ENCODE measurements at places on chromosomes 5 and 9.

- DNase-seq = no peak
Observed at GRCh38 chr9:21825637-21826036, 23.2 kb downstream of the MTAP start.

DNA sequence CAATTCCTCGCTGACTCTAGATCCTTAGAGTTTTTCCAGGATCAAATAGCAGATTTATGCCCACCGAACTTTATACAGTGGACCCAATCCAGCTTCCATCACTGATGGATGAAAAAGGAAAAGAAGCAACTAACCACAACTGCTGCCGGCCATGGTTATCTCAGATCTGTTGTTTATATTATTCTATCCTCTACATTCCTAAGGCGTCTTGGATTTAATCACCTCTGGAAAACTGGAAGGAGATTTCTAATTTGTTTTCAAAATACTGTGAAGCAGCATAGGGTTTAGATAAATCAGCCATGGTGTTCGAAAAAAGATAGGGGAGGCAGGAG is 663 bp upstream of the ZNF366 start:
- DNase-seq = no peak

GRCh38 chr9:68546596-68547390 is 6.1 kb upstream of the TMEM252 start:
- no peak for DNase-seq

DNA sequence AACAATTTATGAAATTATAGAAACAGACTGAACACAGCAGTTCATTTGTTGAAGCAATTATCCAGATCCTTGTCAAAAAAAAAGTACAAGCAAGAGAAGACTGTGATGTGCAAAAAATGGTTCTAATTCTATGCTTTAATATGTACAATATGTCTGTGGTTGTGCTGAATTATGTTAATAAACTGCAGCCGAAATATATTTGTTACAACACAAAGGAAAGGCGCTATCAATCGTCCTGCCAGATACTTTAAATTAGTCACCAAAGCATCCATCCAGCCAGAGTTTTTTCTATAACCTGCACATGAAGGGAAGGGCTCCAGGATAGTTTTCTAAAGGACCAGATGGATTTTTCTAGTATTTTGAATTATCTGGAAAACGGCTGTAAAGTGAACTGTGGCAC is 259.5 kb downstream of the BNC2 start:
- no peak for DNase-seq

- no peak for DNase-seq
Observed at GRCh38 chr9:33815781-33816180, 1.2 kb upstream of the UBE2R2 start.

DNA sequence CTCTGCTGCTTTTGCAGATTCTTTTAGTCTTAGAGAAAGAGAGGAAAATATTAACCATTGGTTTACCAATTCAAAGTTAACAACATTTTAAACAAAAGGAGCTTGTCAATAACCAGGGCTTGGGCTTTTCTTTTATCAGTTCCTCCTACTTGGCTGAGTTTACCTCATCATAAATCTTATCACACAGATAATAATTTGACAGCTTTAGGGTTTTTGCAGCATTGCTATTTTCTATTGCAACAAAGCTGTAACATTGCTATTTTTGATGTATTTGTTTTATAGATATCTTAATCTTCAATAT is 9.8 kb upstream of the ABL1 start:
- DNase-seq = no peak

GRCh38 chr5:134124289-134125038 is 10.0 kb downstream of the TCF7 start:
- no peak for DNase-seq

- no peak for DNase-seq
Observed at GRCh38 chr5:73296772-73297171, 123.8 kb downstream of the TMEM174 start.

- no peak for DNase-seq
Observed at GRCh38 chr5:8436924-8437323, 568.0 kb downstream of the MTRR start.

- no peak for DNase-seq
Observed at GRCh38 chr5:1325191-1325741, 19.6 kb downstream of the CLPTM1L start.

DNA sequence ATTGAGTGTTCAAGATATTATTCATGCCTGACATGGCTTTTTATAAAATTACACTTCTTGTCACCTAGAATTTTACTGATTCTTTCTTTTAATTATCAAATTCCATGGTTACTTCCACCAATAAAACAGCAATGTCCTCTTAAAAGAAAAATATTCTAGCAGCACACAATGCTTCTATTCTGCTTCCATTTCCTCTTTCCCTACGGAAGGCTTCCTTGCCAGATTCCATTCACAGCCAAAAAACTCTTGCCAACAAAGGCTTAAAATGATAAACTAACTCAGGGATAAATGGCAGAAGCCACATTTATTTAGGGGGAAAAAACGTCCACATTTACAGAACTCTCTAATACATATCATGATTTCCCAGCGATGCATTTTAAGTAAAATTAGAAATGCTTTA is 111.6 kb downstream of the CTNND2 start:
- DNase-seq = no peak

DNA sequence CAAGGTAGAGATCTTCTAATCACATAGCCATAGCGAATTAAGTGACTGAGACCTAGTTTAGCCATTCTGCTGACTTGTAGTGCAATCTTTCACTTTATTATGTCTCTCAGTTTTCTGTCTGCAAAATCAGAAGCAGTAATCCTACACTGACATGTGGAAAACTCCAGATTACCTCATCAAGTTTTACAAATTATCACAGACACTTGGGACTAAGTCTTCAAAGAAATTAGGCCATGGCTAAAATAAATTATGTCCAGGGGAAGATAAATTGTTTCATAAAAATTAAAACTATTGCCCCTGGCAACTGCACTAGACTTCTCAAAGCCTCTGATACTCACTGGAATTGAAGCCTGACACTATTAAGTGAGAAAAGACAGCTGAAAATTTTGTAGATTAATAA is 129.9 kb upstream of the RGMB start:
- DNase-seq = no peak

GRCh38 chr9:84754881-84755280 is 85.4 kb downstream of the NTRK2 start:
- DNase-seq = no peak

GRCh38 chr5:56360816-56361215 is 127.7 kb upstream of the ANKRD55 start:
- DNase-seq = no peak

GRCh38 chr9:70580606-70581195 is 166.2 kb upstream of the KLF9 start:
- DNase-seq = no peak

DNA sequence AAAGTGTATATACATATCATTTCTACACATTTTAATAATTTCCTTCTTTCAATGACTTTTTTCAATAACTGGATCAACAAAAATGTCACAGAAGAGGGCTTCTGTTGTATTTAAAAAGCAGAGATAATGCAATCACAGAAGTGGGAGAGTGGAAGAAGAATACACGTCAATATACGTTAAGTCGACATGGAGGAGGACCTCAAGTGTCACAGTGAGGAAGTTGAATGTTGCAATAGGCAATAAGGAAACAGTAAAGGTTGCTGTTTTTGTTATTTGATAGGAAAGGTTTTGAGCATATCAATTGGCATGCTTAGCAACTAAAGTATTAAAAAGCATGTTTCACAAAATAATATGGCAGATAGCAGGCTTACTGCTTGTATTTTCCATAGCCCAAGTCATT is 184.0 kb upstream of the NR4A3 start:
- no peak for DNase-seq

GRCh38 chr9:132003896-132004295 is 75.8 kb downstream of the MED27 start:
- no peak for DNase-seq

GRCh38 chr5:67009028-67009427 is 187.6 kb downstream of the CD180 start:
- no peak for DNase-seq

GRCh38 chr9:86352440-86353077 is 1.7 kb downstream of the TUT7 start:
- DNase-seq = no peak

- no peak for DNase-seq
Observed at GRCh38 chr5:37054391-37054790, 177.8 kb downstream of the NIPBL start.

DNA sequence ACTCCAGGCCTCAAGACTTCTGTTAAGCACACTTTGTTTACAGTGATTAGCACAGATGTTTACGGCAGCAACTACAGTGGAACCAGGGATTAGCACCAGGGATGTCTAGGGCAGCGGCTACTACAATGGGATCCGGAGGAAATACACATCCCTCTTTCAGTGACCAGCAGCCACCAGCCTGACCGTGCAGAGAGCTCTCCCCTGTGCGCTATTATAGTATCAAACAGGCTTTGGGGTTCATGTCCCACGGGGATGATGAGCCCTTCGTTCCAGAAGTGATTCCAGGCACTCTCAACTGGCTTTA is 21.5 kb downstream of the GFPT2 start:
- DNase-seq = no peak

DNA sequence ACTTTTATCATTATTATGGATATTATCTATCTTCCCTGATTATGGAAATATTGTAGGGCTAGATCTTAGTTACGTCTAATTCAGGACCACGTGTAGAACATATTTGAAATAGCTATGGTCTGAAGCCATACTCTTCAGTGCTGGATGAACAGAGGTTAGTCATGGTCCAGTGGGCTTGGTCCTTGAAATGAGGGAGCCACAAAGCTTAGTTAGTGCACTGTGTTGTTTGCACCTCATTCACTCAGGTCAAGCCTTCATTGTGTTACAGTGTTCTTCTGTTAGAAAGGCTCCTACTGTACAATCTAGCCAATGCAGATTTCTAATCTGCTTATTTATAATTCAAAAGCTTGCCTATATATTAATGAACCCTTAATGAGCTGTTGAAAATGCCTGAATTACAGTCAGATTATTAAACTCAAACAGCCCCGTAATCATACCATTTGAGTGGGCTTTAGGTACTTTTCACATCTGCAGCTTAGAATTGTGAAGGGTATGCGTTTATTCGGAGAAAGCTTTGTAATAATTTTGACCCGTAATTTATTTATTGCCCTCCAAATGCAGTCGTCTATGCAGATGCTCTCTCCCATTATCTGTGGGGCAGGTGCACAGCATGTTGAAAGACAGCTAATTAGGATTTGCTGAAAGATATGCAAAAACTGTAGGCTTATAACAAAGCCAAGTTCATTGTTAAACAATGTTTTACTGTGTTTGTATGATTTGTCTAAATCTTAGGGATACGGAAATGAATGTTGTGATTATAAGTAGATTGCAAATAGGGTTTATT is 164.9 kb downstream of the PBX3 start:
- no peak for DNase-seq

DNA sequence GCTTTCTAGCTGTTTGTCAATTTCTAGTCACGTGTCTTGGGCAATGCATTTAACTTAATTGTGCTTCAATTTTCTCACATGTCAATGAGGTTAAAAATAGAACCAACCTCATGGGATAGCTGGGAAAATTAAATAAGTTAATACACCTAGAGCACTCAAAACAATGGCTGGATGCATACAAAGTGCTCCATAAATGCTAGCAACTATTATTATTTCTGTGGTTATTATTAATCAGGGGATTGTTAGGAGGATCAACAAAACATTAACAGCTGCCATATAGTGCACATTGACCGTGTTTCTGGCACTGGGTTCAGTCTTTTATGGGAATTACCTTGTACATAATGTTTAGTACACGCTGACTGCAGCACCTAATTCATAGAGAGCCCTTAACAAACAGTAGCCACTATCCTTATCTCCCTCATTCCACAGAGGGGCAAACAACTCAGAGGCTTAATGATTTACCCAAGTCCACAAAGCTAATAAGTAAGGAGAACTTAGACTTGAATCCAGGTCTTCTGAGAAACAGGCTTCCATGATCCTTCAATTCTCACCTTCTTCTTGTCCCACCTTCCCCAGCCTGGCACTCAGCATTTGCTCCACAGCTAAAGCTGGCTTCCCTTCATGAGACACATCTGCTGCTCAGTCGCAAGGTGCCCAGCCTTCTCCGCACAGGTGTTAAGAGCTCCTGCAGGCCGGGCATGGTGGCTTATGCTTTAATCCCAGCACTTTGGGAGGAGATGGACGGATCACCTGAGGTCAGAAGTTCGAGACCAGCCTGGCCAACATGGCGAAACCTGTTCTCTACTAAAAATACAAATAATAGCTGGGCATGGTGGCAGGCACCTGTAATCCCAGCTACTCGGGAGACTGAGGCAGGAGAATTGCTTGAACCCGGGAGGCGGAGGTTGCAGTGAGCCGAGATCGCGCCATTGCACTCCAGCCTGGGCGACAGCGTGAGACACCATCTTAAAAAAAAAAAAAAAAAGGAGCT is 137.4 kb upstream of the ABCA1 start:
- DNase-seq = peak; percentile 49

GRCh38 chr5:177966839-177967166 is 29.2 kb downstream of the PROP1 start:
- no peak for DNase-seq

DNA sequence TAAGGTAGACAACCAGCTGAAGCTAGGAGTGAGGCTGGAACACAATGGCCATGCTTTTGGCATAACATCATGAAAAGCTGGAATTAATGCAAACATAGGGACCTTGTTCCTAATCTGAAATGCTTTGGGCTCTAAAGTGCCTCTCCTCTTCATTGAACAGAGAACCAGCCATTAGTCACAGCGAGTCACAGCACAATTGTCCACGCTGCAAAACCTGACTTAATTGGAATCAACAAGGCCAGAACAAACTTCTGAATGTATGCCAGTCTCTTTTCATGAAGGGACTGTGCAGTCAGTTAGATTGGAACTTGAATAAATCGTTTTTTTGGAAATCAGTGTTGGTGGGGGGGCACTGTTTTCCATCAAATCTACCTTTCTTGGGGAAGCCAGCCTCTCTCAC is 96.5 kb downstream of the JAKMIP2 start:
- no peak for DNase-seq

DNA sequence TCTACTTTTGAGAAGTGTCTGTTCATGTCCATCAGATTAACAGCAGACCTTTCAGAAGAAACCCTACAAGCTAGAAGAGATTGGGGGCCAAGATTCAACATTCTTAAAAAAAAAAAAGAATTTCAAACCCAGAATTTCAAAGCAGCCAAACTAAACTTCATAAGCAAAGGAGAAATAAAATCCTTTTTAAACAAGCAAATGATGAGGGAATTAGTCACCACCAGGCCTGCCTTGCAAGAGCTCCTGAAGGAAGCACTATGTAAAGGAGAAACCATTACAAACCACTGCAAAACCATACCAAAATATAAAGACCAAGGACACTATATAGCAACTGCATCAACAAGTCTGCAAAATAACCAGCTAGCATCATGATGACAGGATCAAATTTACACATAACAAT is 124.6 kb upstream of the PDE4D start:
- no peak for DNase-seq

Measured in HT-29 (cell line).